Stimulated activated CD8-positive, alpha-beta memory T cell treated with anti-CD3 and anti-CD28 coated beads, Interleukin-4, amount 100 ng/mL, for 1 hour (primary cell): ENCODE measurements at places on chromosomes 5 and 9.

GRCh38 chr9:106632621-106633020 lies 230.3 kb upstream of the ZNF462 start:
- DNase-seq = no peak

GRCh38 chr9:115398996-115399395 lies 281.0 kb upstream of the TNC start:
- DNase-seq = no peak

DNA sequence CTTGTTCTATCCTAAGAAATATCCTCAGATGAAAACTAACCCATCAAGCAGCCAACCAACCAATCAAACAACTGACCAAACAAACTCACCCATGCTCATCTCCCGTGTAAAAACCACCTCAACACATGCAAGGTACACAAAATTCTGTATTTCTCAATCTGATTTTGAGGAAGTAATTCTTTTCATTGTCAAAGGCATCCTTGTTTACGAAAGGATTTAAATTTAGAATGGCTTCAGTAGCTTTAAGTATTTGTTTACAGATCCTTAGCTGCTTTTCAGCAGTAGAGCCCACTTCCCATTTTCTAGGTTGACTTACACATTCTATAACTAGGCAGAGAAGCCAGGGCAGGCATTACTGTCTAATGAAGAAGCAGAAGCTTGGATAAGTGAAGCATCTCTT lies 78.6 kb downstream of the NTRK2 start:
- no peak for DNase-seq

GRCh38 chr5:171580502-171581265 lies 161.2 kb downstream of the FGF18 start:
- no peak for DNase-seq

DNA sequence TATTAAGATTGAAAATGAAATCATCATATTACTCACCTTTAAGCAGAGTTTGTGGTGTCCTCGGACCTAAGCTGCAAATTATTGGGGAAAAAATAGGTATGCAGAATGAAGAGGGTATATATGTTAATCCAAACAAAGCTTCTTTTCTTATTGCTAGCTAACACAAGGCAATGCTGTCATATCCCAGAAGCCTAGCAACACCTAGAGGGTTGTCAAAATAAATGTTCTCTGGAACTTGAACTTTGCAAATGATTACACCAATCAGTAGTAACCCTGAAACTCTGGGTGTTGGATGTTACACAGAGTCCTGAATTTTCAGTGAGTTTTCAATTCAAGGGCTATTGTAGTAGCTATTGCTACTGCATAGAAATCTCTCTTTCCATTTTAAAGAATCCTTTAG lies at the start of gene C6:
Gene C6 (minus strand): TSS at position 193 of the 400 bp plus-strand sequence. CDS start 10,302 bp downstream, outside the sequence.
- DNase-seq = no peak
